Caco-2 (cell line): ENCODE measurements at places on chromosomes 5 and 9. TPM values are rescaled to one million over a fixed set of nuclear protein-coding genes. Genes with fewer than 3 reads are reported as not detected.
A peak's percentile ranks its signal among the peaks of the same experiment; 100 is the strongest.

GRCh38 chr5:116303810-116304209 lies 219.0 kb downstream of the COMMD10 start:
- peaks cover 10% of the 10 kb centered on the region for H3K4me1 ChIP-seq
- H3K27ac ChIP-seq = no peak overlapping the region
- H3K36me3 ChIP-seq = no peaks in the 10 kb centered on the region
- H3K4me3 ChIP-seq = no peak overlapping the region
- no peak for DNase-seq

DNA sequence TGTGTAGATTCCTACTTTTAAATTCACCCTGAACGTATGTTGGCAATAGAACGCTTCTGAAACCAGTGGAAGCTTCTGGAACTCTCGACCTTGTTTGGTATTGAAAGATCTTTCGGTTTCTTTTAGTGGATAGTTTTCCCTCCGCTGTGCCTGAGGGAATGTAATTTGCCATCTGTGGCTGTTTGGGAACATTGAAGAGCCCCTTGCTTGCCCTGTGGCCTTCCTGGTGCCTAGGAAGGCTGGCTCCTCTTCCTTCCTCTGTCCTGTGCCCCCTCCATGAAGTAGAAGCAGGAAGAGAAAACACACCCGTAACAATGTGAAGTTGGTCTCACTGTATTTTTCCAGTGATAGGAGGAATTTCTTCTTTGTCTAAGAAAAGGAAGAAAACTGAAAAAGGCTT lies 274.3 kb downstream of the AOPEP start:
- no peak overlapping the region for H3K27ac ChIP-seq
- DNase-seq = no peak
- no peaks in the 10 kb centered on the region for H3K27me3 ChIP-seq
- H3K4me1 ChIP-seq = peaks cover 12% of the 10 kb centered on the region
- H3K36me3 ChIP-seq = no peaks in the 10 kb centered on the region

GRCh38 chr5:74510476-74511075 lies 130.0 kb downstream of the ENC1 start:
- H3K4me1 ChIP-seq = peaks cover 18% of the 10 kb centered on the region
- DNase-seq = no peak
- H3K4me3 ChIP-seq = no peak overlapping the region
- H3K27ac ChIP-seq = no peak overlapping the region
- H3K27me3 ChIP-seq = no peaks in the 10 kb centered on the region

Gene BHMT2
- not detected in 2 replicates for total RNA-seq

GRCh38 chr5:133289686-133290367 lies 238.0 kb downstream of the HSPA4 start:
- no peaks in the 10 kb centered on the region for H3K4me1 ChIP-seq
- DNase-seq = no peak
- no peaks in the 10 kb centered on the region for H3K36me3 ChIP-seq
- no peaks in the 10 kb centered on the region for H3K27me3 ChIP-seq
- no peak overlapping the region for H3K4me3 ChIP-seq
- no peak overlapping the region for H3K27ac ChIP-seq

Gene CYSRT1
- total RNA-seq = 1.7 and 1.8 TPM in 2 replicates

- H3K4me1 ChIP-seq = no peaks in the 10 kb centered on the region
- H3K27ac ChIP-seq = no peak overlapping the region
- no peak overlapping the region for H3K4me3 ChIP-seq
- no peak for DNase-seq
- H3K36me3 ChIP-seq = no peaks in the 10 kb centered on the region
Measured at GRCh38 chr9:117028103-117028858, 341.2 kb downstream of the TRIM32 start.

GRCh38 chr9:70100362-70100761 lies 56.7 kb downstream of the MAMDC2 start:
- no peaks in the 10 kb centered on the region for H3K27me3 ChIP-seq
- no peak overlapping the region for H3K27ac ChIP-seq
- DNase-seq = no peak
- no peaks in the 10 kb centered on the region for H3K36me3 ChIP-seq
- H3K4me1 ChIP-seq = no peaks in the 10 kb centered on the region

GRCh38 chr5:64887910-64888309 lies 119.2 kb downstream of the CWC27 start:
- H3K36me3 ChIP-seq = no peaks in the 10 kb centered on the region
- no peak for DNase-seq
- H3K4me1 ChIP-seq = no peaks in the 10 kb centered on the region
- no peak overlapping the region for H3K27ac ChIP-seq

- H3K27me3 ChIP-seq = no peaks in the 10 kb centered on the region
- no peak for DNase-seq
- peaks cover 25% of the 10 kb centered on the region for H3K4me1 ChIP-seq
Measured at GRCh38 chr5:149886060-149886459, 58.5 kb downstream of the PDE6A start.

Gene CD14
- total RNA-seq = 11.5 and 13.3 TPM in 2 replicates

- H3K4me1 ChIP-seq = no peaks in the 10 kb centered on the region
- H3K36me3 ChIP-seq = no peaks in the 10 kb centered on the region
- H3K4me3 ChIP-seq = no peak overlapping the region
- no peaks in the 10 kb centered on the region for H3K27me3 ChIP-seq
- no peak for DNase-seq
Measured at GRCh38 chr9:134175291-134175807, 11.0 kb upstream of the RNU6ATAC start.

GRCh38 chr5:176810081-176810597 lies at the start of gene UNC5A:
Gene UNC5A (plus strand): TSS chr5:176810559. CDS start chr5:176810751, 192 bp downstream.
- peak within 1 kb of the TSS; percentile 42 for H3K4me3 ChIP-seq
- peaks cover 7% of the 10 kb centered on the region for H3K4me1 ChIP-seq
- H3K36me3 ChIP-seq = no peaks in the 10 kb centered on the region
- DNase-seq = no peak
- peaks cover 6% of the 10 kb centered on the region; the same call in 1 of the 2 replicates for H3K27me3 ChIP-seq

DNA sequence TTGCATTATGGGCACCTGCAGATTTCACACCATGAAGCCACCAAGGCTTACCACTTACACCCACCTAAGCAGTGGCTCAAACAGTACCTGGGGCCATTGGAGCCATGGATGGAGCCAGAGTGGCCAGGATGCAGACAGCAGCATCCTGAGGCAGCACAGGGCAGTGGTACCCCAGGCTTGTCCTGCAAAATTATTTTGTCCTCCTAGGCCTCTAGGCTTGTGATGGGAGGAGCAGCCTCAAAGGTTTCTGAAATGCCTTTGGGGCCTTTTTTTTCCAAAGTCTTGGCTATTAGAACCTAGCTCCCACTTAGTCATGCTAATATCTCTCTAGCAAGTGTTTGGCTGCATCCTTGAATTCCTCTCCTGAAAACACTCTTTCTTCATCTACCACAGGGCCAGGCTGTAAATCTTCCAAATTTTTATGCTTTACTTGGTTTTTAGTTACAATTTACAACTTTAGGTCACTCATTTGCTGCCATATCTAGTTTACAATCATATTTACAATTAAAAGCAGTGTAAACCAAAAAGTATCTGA lies 15.7 kb downstream of the TMC1 start:
- no peaks in the 10 kb centered on the region for H3K27me3 ChIP-seq
- H3K36me3 ChIP-seq = no peaks in the 10 kb centered on the region
- H3K27ac ChIP-seq = no peak overlapping the region
- H3K4me3 ChIP-seq = no peak overlapping the region

Gene KIF20A
- total RNA-seq = 83.7 and 84.9 TPM in 2 replicates

- no peak for DNase-seq
- no peaks in the 10 kb centered on the region for H3K27me3 ChIP-seq
- H3K4me1 ChIP-seq = no peaks in the 10 kb centered on the region
- no peak overlapping the region for H3K4me3 ChIP-seq
Measured at GRCh38 chr5:116388564-116389258, 185.9 kb downstream of the SEMA6A start.
